ENCODE measurements at places on chromosomes 3 and 15.
A peak's percentile ranks its signal among the peaks of the same experiment; 100 is the strongest.

- DNase-seq = no peak
Observed at GRCh38 chr3:98734306-98734705, 28.8 kb upstream of the ST3GAL6 start.

- DNase-seq = no peak
Observed at GRCh38 chr3:102177075-102177755, 257.6 kb upstream of the ZPLD1 start.

DNA sequence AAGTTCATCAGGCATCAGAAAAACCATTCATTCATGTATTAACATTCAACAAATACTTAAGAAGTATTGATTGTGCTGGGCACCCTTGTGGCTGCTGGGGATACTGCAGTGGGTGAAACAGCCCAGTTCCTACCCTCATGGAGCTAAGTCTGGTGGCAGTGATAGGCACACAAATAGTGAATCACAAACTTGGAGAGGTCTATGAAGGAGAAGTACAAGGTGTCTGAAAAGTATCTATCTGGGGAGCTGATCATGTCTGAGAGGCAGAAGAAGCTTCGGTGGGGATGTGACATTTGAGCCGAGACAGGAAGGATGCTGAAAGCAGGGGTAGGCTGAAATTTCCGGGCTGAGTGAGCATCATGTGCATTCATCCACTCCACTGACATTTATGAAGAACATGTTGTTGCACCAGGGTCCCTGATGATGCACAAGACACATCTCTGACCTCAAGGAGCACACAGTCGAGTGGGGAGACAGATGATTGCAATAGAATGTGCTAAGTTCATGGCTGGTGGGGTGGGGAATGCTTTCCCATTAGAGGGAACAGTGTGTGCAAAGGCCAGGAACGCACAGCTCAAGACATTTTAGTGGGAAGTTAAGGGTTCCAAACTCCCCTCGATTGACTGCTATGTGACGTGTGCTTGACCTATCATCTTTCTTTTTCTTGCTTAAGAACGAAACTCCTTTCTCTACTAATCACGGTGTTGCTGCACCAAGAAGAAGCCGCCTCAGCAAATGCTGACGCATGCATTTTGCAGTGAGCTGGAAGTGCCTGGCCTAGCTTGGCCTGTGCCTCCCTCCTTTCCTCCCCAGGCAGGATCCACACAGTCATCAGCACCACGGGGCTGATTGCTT, 309.1 kb upstream of the ICE2 start:
- no peak for DNase-seq

DNA sequence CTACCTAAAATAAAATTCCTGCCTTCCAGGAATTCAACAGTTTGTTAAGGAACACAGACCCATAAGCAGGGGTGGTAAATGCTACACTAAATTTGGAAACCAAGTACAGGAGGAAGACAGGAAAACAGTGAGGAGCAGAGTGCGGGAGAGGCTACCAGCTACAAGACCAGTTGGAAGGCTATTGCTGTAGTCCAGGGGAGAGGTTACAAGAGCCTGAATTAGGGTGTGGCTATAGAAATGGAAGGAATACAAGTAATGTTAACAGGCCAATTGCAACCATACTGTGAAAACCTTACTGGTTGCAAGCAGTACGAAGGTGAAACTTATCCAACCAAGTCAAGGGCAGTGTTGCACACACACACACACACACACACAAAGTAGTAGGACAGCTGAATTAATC, 880 bp upstream of the ARMC8 start:
- no peak for DNase-seq

DNA sequence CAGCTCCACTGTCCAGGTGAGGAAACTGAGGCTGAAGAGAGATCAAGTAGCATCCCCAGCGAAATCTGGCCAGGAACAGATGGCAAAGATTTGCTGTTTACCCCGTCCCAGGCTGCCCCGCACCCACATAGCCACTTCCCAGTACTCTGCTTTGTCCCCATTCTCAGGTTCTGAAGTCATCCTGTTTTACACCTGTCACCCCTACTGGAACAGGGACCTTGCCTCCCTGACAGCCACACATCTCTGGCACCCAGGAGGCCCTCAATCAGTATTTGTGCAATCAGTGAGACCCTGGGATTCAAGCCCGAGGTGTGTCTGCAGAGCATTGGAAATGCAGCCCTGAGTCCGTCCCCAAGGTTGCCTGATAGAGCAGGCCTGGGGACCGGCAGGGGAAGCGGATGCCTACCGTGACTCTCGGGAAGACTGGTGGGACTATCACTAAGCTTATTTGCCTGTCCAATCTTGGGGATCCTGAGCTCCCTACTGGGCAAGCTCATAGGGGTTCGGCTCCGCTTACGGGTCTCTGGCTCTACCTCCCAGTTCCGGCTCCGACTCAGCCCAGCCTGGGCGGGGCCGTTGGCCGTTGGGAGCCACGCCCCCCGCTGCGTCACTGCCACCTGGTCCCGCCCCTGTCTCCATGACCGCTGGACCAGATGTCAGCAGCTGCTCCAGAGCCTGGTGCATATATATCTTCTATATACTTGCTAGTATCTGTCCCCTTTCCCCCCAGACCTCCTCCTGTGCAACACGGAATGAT, 17.5 kb upstream of the FANCD2 start:
- DNase-seq = peak; percentile 21

DNA sequence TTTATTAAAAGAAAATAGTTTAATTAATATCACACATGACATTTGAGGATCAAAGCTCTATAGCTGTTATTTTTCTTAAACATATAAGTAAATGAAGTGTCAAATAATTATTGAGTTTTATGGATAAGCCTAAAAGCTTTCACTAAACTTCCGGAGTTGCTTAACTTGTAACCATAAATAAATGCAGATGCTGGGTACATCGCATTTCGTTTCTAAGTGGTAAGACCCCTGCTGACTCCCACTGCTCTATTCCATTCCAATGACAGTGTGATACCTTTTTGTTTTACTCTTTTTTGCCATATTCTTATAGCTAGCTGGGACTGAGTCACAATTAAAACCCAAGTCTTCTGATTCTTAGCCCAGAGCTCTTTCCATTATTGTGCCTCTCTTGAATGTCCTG, 411.1 kb downstream of the SOX2 start:
- DNase-seq = no peak

DNA sequence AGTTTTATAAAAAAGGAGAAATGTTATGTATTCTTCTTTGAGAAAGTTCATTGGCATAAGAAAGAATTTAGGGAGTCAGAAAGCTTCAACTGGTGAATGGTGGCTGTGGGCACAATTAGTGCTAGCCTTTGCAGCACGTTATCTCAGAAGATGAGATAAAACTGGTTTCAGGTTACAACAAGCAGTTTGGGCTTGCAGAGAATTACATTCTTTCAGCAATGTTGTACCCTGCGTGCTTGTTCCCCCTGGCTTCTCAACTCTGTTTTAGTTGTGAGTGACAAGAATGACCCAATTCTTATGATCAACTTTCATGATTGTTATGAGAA, 31.6 kb upstream of the ACP3 start:
- no peak for DNase-seq

DNA sequence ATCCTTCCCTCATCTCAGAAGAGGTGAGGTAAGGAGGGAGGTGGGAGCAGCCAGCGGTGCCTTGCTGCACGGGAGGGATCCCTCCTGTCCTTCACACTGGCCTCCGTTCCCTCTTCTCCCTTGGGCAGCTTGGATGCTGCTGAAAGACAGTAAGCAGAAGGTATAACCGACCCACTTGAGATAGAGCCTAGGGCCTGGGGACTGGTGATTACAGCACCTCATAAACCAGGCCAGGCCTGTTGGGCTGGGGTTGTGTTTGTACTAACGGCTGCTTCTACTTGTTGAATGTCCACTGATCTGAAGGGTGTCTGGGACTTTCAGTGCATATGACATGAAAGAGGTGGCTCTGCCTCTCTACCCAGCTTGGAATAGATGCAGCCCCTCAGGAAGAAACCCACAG, 25.0 kb downstream of the SEMA6D start:
- no peak for DNase-seq

GRCh38 chr3:175608911-175609310, 749.8 kb downstream of the NAALADL2 start:
- DNase-seq = no peak

GRCh38 chr3:38835939-38836338, 19.9 kb upstream of the SCN10A start:
- no peak for DNase-seq

- peak; percentile 8 for DNase-seq
Observed at GRCh38 chr3:35296533-35296932, 342.8 kb upstream of the ARPP21 start.
